ENCODE measurements at places on chromosomes 13 and 19.

DNA sequence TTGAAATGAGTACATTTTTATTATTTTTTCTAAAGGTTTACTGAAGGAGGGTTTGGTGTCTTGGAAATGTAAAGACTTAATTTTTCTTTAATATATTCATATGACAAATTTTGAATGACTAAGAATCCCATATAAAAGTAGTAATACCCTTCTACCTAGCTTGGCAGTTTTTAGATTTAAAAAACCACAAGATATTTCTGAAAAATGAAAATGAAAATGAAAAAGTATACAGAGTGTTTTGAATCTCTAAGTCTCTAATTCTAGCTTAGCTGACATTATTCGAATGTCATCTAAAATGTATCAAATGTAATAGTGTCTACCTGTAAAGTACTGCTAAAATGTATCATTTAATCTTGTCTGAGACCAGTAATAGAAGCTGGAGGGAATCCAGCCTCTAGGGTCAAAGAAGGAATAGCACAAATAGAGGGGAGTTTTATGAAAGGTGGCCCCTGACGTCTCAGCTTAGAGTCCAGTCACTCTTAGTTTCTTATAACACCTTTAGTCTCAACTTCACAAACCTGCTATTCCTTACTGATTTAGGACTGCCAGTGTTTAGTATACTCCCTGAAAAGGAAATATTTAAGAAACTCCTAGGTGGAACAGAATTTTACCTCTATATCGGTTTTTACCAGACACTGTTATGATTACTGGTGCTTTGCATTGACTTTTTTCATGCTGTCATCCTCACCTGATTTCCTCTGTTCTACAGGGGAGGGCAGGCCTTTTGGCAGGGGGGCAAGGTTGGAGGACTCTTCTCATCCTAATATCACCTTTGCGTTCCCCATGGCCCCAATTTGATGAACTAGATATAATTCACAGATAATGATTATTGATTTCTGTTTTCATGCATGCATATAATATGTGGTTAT lies 16.2 kb upstream of the MIR17HG start:
- DNase-seq: no peak

DNA sequence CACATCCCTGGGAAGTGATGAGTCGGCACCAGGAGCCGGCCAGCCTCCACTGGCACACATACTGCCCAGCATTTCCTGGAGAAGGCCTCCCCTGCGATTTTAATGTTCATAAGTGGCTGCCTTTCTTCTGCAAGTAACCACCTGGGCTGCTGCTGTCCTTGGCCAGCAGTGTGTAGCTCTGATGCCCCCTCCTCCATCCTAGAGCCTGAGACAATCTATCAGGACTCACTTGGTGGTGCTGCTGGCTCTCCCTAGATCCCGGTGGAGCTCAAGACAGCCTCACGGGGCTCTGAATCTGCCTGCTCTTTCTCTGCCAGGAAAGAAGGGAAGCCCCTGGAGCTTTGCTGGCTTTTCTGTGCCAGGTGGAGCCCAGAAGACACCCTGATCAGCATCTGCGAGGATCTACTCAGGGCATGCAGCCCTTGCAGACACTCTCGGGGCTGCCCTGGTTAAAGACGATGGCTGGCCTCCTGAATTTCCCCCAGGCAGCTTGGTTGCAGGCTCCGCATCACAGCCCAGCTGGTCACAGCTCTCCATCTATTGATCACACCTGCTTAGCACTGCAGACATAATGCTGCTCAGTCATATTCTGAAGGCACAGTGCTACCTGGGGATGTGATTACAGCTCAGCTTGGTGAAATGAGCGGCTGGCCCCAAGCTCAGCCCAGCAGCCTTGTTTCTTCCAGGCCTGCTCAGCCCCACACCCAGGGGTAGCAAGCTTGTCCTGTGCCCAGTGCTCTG lies 122.3 kb downstream of the ZDHHC20 start:
- no peak for DNase-seq

- DNase-seq: no peak
These were observed 239.6 kb downstream of the TSHZ3 start for GRCh38 chr19:31109636-31110035.

DNA sequence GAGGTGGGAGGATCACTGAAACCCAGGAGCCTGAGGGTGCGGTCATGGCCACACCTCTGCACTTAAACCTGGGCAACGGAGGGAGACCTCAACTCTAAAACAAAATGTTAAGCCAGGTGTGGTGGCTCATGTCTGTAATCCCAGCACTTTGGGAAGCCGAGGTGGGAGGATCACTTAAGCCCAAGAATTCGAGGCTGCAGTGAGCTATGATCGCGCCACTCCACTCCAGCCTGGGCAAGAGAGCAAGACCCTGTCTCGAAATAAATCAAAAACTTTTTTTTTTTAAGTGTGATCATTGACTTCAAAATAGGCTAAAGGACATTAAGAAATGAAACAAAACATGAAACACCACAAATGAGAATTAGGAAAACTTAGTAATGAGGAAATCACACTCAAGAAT lies 16.3 kb upstream of the ADPRHL1 start:
- no peak for DNase-seq

GRCh38 chr13:22915442-22916082 lies 265.2 kb upstream of the SGCG start:
- DNase-seq: peak; percentile 82

- DNase-seq: no peak
These were observed 66.8 kb downstream of the TUBGCP3 start for GRCh38 chr13:112521073-112521685.

DNA sequence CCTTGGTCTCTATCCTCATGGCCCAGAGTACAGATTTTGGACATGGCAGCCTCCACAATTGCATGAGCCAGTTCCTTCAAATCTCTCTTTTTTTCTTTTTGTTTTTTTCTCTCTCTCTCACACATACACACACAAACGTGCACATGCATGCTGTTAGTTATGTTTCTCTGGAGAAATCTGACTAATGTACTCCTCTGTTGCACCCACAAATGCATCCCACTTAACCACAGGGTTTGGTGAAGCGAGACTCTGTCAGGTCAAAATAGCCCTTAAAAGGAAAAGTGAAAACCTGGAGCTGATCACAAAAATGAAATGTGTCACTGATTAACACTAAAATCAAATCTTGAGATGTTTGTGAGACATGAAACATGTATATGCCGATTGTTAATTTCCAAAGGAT lies 374.6 kb upstream of the ARGLU1 start:
- DNase-seq: no peak

DNA sequence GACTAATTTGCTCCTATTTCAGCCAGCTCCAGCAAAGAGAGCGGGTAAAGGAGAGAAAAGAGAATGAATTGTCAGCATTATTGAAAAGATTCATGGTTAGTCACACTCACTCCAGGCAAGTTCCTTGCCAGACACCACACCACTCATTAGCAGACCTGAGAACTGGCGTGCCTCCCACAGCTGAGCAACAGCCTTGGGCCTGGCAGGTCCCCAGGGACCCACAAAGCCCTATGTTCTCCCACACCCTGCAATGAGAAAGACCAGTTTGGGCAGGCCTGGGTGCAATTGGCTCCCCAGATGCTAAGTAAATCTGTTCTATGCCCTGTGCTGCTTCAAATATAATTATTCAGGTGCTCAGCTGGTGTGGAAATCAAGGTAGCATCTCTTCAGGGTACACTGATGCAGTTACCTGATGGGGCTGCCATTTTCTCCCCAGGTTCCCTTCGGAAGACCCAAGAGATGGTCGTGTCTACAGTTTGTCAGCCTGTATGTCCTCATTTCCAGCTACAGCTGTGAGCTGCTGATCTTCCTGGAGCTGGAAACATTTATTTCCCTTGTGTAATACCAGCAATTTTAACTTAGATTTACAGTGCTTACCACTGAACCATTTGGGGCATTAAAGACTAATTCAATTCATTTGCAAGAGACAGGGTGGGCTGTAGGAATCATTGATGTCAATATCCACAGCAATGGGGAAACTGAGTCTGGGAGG lies 405.0 kb downstream of the COG6 start:
- DNase-seq: no peak

GRCh38 chr19:30036154-30037129 lies 94.4 kb downstream of the URI1 start:
- no peak for DNase-seq

- DNase-seq: no peak
These were observed 18.5 kb downstream of the MYBPC2 start for GRCh38 chr19:50451223-50451534.

DNA sequence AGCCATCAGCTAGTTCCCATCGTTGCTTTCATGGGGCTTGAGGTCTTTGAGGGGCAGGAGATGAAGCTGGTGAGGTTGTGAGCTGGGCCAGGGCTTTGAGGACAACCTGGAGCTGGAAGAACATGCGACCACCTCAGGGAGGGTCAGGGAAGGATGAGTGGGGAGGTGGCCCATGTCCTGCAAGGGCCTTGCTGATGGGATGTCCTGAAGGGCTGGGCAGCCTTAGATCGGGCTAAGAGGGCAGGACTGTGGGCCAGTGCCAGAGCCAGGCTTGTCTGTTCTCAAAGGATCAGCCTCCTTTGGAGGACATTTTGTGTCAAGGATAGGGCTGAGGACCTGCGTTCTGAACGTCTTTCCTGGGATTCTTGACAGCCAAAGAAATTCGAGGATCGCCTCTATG lies 10.5 kb downstream of the CYTH2 start:
- no peak for DNase-seq

GRCh38 chr19:40360020-40360707 lies 11.7 kb downstream of the PLD3 start:
- no peak for DNase-seq

- DNase-seq: no peak
These were observed 1563.6 kb downstream of the OLFM4 start for GRCh38 chr13:54592201-54592600.

- no peak for DNase-seq
These were observed 12.8 kb upstream of the TOMM40 start for GRCh38 chr19:44878120-44878865.

GRCh38 chr13:72109863-72110262 lies 242.9 kb upstream of the DACH1 start:
- DNase-seq: no peak

DNA sequence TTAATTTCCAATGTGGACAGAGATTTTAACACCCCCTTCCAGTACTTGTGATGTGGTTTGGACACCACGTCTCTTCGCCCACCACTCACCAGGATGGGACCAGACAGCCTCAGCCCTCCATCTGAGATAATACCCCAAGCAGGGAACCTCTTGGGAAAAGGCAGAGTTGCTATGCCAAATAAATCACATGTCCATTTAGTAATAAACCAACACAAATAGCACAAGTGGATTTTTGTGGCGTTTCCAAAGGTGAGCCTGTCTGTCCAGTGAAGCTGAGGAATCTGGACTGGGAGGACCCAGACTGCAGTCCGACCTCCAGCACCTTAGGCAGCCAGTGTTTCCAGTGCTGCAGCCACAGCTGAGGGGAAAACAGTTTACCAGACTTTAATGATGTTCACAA lies 34.1 kb upstream of the GAS6 start:
- no peak for DNase-seq

DNA sequence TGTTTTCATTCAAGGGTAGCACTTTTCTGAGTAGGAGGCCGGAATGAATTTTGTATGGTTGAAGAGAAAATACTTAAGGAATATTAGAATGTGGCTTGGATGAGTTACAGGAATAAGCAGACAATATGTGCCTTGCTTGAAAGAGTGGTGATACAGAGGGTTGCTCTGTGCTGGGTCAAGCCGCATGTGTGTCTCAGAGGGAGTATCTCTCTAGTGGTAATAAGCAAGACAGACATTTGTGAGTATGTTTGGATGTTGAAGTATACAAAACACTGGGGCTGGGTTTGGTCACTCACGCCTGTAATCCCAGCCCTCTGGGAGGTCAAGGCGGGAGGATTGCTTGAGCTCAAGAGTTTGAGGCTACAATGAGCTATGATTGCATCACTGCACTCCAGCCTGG lies 103.9 kb downstream of the LMO7 start:
- no peak for DNase-seq

GRCh38 chr13:113874177-113874576 lies 10.3 kb upstream of the GAS6 start:
- DNase-seq: no peak

- DNase-seq: no peak
These were observed 220.9 kb downstream of the FOXO1 start for GRCh38 chr13:40445557-40445990.

GRCh38 chr13:42757678-42758420 lies 23.5 kb upstream of the FAM216B start:
- no peak for DNase-seq

- DNase-seq: peak; percentile 88
These were observed 102.2 kb upstream of the EDNRB start for GRCh38 chr13:78020861-78021260.

DNA sequence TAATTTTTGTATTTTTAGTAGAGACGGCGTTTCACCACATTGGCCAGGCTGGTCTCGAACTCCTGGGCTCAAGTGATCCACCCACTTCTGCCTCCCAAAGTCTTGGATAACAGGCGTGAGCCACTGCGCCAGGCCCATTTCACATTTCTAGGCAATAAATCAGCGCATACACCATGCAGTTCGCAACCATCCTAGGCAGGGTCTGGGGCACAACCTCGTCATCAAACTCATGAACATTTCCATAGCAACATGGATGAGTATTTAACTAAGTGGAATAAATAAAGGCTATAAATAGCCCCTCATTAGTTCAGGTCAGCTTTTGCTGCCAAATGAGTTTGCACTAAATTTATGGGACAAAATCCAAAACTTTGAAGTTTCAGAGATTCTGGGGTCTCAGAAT lies 8.2 kb downstream of the MEIS3 start:
- DNase-seq: no peak

DNA sequence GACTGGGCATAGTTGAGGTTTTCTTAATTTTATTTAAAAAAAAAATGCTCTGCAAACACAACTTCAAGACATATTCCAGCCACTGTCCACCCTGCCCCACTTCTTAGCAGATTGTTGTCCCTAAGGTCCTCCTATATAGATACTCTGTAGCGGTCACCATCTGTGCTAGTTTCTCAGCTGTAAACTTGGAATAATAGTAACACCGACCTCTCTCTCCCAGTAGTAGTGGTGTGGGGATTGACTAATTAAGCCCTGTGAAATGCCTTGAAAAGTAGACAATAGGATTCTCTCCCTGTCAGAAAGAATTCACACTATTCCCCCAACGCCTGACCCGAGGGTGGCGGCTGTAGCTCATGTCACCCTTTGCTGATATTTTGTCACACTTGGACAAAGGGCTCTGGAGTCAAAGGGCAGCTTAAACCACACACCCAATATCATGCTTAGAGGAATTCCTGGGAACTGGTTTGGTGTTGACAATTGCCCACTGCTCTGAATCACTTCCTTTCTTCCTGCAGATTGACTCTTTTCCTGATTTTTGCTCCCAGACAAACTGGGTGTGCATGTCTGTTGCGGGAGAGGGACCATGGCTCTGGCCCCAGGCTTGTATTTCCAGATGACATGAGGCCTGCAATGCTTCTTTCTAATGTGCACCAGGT lies 9.2 kb upstream of the SERP2 start:
- no peak for DNase-seq

GRCh38 chr19:47232422-47233211 lies 1.6 kb upstream of the BBC3 start:
- DNase-seq: no peak
